ENCODE measurements at places on chromosomes 13 and 19.

DNA sequence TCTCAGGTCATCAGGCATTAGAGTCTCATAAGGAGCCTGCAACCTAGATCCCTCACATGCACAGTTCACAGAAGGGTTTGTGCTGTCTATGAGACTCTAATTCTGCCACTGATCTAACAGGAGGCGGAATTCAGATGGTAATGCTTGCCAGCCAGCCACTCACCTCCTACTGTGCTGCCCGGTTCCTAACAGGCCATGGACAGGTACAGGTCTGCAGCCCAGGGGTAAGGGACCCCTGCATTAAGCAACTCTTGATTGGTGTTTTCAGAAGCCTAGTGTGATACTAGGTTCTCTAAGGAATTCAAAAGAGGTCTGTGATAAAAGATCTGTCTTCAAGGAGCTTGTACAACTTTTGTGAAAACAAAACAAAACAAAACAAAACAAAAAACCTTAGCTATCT lies 31.1 kb downstream of the CAB39L start:
- DNase-seq, result no peak

DNA sequence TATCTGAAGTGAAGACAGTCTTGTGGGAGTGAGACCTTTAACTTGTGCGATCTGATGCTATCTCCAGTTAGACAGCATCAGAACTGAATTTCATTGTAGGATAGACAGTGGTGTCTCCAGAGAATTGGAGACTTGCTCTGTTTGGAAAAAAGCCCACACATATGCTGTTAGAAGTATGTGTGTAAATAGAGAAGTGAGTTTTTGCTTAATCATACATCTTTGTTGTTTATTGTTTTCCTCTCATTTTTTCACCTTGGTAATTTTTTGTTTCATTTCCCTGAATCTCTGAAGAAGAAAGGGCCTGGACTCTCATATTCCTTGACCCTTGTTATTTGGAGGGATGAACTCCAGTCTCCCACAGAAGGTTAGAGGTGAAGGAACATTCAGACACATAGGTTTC lies 21.8 kb downstream of the FPR3 start:
- no peak for DNase-seq

GRCh38 chr13:23722726-23723453 lies 152.7 kb downstream of the TNFRSF19 start:
- DNase-seq, result no peak

GRCh38 chr13:75285310-75285709 lies 196.7 kb downstream of the TBC1D4 start:
- DNase-seq, result no peak

GRCh38 chr19:40217934-40218890 lies at the start of gene TTC9B:
TTC9B (minus strand) TSS chr19:40218384; CDS start chr19:40218381, 3 bp downstream.
- DNase-seq, result peak; percentile 37

DNA sequence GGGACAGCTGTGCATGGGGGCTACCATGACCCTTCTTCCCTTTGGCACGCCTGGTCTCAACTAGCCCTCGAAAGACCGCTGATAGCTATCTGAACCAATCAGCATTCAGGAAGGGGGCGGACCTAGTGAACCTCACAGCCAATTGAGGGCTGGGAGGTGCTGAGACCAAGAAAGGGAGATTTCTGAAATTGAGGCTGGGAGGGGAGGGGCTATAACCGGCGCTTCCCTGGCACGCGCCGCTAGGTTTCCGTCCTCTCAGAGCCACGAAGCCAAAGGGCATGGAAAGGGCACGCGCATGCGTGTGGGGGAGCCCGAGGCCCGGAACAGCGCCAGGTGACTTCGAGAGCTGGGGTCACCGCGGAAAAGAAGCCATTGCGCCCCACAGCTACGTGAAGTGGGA lies 4.2 kb upstream of the PAFAH1B3 start:
- no peak for DNase-seq

- DNase-seq, result no peak
Observed at GRCh38 chr13:112670864-112671263, 19.0 kb upstream of the ATP11A start.

DNA sequence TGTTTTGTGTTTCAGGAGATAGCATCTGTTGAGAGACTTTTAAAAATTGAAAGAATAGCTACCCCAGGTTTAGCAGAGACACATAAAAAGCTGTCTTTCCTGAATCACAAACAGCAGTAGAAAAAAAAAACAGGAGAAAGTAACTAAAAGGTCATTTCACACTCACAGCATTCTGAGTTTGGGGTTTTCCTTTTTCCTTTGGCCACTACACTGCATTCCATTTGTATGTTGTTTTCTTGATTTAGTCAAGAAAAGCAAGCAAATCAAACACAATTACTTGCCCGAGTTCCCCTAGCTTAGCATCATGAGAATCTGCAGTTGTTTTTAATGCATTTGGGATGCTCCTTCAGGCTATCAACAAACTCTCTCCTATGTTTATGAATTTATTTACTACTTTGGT lies 161.0 kb downstream of the KCTD12 start:
- DNase-seq, result no peak

GRCh38 chr19:54094426-54095000 lies 6.1 kb downstream of the OSCAR start:
- no peak for DNase-seq

GRCh38 chr13:76677043-76677442 lies 209.2 kb downstream of the KCTD12 start:
- DNase-seq, result no peak

DNA sequence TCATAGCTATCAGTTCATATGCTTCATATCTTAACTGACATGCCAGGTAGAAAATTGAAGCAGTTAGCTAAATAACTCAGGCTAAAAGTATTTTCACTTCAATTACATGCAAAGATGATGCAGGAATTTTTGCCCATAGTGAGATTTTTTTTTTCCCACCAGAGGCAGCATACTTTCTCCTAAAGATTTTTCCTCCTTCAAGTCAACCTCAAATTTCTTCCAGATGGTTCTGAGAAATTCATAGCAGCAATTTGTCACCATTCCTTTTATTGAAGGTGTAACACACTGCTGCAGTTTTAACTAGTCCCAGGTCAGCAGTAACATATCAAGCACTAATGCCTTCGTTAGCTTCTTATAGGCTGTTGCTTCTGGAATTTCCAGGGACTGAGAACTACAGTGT lies 141.9 kb downstream of the SUCLA2 start:
- DNase-seq, result no peak

DNA sequence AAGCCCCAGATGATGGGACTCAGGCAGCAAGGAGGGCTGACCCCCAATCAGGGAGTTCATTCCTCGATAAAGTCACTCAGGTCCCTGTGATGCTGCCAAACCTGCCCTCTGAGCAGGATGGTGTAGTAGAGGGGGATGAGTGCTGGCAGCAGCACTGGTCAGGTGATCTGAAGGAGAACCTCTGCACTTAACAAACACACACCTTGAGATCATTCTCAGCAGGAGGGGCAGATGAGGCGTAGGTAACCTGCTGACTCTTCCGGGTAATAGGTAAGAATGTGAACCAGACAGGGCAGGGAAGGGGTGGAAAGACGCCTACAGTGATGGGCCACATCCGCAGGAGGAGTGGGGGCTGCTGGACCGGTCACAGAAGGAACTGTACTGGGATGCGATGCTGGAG lies 3.2 kb downstream of the ZNF446 start:
- no peak for DNase-seq

DNA sequence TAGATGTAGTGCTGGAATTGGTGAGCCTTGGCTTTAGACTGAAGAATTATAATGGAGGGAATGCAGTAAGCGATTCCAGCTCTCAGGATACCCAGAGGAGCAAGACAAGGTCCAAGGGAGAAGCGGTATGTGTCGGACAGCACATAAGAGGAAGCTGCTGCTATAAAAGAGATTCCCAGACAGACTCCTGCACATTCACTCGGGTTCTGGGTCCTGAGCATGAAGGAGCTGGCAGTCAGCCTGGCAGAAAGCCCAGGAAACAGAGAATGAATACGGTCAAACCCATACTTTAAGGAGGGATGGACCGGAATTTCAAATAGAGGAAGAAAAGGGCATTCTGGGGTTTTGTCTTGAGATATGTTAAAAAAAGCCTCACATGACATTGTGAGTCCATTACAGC lies 308.3 kb downstream of the DNAJC15 start:
- no peak for DNase-seq

DNA sequence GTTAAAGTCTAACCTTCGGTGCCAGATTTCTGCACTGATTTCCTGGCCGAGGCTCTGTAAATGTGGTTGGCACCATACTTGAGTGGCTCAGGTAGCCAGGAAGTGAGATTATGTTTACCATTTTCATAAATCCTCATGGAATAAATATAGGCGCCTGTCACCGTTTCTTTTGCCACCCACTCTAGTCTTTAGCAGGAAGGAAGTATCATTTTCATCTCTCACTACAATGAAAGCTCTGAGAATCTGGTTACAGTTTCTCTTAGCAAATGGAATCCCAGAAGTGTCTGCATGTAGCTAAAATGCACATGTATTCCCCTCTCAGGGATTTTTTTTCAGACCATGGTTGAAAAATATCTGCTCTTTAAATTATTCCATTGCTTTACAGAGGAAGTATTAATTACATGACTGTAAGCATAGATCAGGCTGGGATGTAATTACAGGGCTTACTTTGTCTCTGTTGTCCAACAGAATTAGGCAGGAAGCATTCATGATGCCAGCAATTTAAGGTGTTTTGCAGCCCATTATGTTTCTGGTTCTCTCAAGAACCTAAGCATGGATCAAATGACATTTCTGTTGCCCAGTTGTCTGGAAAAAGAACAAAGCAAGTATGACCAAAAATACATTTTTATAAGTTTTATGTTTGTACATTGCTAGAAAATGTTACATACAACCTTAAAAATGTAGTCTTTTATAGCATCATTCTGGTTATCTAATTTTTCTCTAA lies 221.7 kb upstream of the SPRY2 start:
- DNase-seq, result no peak

GRCh38 chr19:18700501-18701249 lies 17.2 kb downstream of the CRTC1 start:
- DNase-seq, result peak; percentile 50

GRCh38 chr13:88840085-88840484 lies 1168.9 kb downstream of the SLITRK5 start:
- DNase-seq, result no peak

- DNase-seq, result peak; percentile 98
Observed at GRCh38 chr13:36530050-36530789, 97.9 kb downstream of the CCNA1 start.

GRCh38 chr13:48570216-48570828 lies 37.4 kb upstream of the RCBTB2 start:
- DNase-seq, result no peak

DNA sequence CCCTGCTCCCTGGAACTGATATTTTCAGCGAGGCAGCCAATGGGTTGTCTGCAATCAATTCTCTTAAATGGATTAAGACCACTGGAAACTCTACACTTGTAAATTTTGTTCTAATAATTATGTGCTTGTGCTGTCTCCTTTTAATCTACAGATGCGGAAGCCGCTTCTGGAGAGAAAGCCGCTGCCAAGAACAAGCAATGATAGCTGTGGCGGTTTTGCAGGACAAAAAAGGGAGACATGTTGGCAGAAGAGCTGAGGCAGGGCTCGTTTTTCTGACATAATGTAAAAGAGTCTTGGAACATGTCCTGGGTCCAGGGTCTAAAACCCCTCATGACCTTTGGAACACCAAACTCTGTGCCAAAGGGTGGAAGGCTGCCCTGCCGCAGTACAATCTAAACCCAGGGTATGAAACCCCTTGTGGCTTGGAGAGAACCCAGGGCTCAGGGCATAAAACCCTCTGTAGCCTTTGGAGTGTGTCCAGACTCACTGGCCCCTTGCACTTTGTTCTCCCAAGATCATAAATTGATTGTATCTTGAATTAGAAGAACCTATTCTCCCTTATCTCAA lies 12.7 kb downstream of the ZNF417 start:
- no peak for DNase-seq

DNA sequence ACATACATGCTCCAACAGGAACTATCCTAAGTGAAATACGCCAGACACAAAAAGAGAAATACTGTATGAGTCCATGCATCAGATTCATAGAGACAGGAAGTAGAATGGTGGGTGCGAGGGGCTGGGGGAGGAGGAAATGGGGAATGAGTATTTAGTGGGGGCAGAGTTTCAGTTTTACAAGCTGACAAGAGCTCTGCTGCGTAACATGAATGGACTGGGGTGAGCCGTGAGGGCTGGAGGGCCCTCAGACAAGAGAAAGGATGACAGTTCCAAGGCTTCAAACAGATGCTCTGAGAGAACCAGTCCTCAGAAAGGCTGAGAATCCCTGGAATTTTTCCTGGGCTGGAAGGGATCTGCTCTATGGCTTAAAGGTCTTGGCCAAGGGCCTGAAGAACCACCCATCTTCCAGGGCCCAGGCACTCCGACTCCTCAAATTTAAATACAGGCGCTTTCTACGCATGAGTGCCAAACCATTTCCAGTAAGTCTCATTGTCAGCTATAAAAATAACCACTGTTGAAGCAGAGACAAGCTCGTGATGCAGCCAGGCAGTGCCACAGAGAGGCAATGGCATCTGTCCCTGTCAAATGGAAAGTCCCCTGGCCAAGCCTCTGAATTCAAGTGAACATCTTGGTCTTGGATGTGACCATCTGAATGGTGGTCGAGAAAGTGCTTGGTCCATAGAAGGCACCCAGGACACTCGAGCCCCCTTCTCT lies 17.5 kb downstream of the KLF2 start:
- peak; percentile 79 for DNase-seq

DNA sequence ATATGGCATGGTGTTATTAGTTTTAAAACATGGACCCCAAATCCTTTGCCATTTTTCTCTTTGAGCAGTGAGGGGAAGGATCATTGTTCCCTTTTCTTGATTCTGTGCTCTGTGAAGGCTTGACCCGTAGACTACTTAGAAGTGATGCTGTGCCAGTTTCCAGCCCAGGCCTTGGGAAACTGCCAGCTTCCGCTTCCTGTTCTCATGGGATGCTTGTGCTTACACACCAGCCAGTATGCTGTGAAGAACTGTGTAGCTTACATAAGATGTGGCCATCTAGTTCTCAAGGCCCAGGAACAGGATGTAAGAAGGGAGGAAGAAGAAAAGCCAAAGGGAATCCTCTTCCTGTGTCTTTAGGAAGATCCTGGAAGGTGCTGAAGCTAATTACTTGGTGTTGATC lies 180.9 kb downstream of the PCCA start:
- peak; percentile 59 for DNase-seq

- DNase-seq, result no peak
Observed at GRCh38 chr13:50697746-50698539, 145.5 kb downstream of the DLEU7 start.

- DNase-seq, result no peak
Observed at GRCh38 chr13:66501181-66501580, 729.0 kb downstream of the PCDH9 start.

- no peak for DNase-seq
Observed at GRCh38 chr19:3658004-3658869, 31.6 kb upstream of the CACTIN start.

GRCh38 chr13:106522112-106522705 lies 13.3 kb downstream of the EFNB2 start:
- no peak for DNase-seq

DNA sequence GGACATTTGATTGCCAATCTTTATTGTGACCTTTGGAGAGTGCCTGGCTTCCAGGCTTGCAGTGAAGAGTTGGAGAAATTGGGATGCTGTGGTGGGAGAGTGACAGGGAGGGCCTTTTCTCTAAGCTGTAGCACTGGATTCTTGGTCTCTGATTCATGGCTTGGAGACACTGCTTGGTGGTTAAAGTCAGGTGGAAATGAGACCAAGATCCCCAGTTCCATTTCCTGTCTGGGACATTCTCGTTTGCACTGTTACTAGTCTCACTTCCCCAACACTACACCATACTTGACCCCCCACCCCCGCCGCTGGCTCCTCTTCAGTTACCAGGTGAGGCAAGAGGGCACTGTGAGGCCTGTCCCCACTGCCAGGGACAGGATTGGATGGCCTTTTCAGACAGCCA lies 2.9 kb downstream of the SUPT5H start:
- no peak for DNase-seq
